Effector CD4-positive, alpha-beta T cell (primary cell): ENCODE measurements at places on chromosomes 3 and 15.

GRCh38 chr3:26550413-26550812, 72.2 kb upstream of the LRRC3B start:
- no peak for DNase-seq

DNA sequence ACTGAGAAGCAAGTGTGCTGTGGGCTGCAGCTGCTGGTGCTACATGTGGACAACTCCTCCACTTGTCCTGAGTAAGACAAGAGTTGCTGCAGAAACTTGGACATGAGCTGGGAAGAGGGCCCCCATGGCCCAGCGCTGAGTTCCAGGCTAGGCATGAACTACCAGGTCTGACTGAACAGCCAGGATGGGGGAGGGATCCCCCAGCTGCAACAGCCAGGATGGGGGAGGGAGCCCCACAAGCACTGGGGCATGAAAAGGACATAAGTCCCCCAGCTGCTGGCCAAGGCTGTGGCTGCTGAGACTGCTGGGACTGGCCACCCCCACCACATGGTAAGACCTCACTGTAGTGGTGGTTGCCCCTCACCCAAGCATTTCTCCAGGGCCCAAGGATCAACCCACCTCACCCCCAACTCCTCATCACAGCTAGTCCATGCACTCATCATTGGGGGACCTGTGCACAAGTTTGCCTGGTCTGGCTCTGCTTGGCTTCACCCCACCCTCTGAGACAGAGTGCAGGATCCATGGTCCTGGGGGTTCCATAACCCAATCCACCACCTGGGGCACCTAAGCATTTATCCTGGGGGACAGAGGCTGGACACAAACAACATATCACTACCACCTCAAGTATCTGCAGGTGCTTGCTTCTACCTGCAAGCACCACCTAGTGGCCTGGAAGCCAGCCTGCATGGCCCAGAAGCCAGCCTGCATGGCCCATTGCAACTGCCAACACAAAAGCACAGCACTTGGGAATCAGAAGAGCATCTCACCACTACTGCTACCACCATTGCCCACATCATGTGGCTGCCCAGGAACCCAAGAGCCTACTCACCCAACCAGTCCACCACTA, 84.5 kb upstream of the STT3B start:
- DNase-seq: peak; percentile 8

DNA sequence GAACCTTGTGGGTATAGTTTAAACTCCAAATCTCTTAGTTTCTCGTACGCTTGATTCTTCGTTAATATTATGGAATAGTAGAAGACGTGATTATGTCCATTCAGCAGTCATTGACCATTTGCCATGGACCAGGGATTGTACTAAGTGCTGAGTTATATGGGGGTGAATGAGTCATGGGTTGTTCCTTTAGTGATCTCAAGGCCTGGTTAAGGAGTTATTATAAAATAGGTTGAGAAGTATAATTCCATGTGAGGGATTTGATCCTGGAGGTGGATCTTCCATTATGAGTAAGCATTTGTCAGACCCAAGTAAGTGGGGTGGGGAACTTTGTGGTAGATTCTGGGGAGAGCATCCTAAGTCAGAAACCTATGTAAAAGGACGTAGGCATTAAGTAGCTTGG, 15.4 kb downstream of the NR2C2 start:
- DNase-seq: no peak

GRCh38 chr3:140292684-140293083, 357.7 kb downstream of the CLSTN2 start:
- no peak for DNase-seq

DNA sequence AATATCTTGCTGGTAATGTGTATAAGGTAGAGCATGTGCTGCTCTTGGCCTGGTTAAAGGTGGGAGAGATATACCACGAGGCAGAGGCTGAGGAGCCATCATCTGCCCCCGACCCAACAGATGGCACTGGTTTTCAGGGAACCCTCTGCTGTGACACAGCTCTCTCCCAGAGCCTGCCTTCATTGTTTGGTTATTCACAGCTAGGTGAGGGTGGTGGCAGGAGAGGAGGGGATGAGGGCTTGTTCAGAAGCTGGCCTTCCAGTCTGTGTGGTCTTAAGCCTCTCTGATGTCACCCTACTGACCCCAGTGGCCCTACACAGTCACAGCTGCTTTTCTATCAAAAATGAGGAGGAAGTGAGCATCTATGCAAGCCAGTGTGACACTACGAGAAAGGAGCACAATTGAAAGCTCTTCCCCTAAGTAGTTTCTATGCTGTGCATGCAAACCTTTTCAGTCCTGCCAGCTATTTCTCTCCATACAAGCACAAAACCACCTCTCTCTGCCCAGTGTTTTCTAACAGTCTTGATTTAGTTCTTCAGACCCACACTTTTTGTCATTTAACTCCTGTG, 258.4 kb upstream of the AGTR1 start:
- no peak for DNase-seq

GRCh38 chr3:14889205-14889604, 58.2 kb upstream of the NR2C2 start:
- DNase-seq: no peak

GRCh38 chr15:56052395-56053045, 59.1 kb upstream of the NEDD4 start:
- no peak for DNase-seq

GRCh38 chr3:169668957-169669741, 5.6 kb upstream of the MECOM start:
- DNase-seq: no peak

DNA sequence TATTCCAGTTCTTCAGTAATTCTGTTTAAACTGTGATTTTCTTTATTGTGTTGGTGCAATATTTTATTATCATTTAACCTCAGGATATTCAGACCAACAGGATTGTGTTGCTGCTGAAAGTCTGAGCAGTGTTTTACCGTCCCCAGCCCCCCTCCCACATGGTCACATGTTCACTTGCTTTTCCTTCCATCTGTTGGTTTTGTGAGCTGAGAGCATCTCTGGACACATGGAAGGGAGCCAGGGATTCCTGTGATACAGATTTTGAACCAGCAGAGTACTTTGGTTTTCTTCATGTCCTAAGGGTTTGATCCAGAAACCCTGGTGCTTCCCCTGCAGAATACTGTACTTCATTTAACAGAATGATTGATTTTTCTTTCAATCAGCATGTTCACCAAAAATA, 11.9 kb downstream of the ARRDC4 start:
- DNase-seq: no peak

DNA sequence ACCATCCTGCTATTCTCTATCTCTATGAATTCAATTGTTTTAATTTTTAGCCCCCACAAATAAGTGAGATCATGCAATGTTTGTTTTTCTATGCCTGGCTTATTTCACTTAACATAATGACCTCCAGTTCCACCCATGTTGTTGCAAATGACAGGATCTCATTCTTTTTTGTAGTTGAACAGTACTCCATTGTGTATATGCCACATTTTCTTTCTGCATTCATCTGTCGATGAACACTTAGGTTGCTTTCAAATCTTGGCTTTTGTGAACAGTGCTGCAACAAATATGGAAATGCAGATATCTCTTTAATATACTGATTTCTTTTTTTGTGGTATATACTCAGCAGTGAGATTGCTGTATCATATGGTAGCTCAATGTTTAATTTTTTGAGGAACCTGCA, 58.7 kb downstream of the RETNLB start:
- DNase-seq: no peak

DNA sequence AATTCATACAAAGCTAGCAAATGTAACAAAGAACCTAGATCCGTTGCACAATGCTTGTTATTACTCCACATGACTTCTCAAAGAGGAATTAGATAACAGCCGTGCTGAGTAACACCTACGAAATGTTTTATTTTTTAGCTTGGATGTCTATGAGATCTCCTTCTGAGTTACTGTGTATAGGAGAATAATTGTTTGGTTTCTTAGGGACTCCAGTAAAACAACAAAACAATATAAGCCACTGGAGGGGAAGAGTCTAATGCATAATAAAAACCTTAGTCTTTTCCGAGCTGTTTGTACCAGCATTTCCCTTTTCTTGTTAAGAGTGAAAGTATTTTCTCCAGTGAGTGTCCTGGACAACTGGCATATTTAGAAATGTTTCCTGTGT, 15.6 kb downstream of the SNAP23 start:
- no peak for DNase-seq

DNA sequence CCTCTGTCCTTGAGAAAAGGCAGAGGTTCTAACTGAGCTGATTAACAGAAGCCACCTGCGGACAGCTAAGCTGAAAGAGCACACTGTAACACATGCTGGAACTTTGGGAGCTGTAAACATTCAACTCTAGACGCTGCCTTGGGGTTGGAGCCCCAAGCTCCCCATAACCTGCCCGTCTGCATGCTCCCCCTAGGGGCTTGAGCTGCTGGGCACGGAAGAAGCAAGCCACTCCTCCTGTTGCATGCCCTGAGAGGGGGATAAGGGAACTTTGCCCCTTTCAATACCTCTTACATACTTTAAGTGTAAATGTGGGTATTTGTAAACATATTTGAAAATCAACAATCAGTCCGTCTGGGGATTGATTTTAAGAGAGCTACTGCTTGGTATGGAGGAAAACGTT, 188.4 kb downstream of the ADAMTSL3 start:
- no peak for DNase-seq

GRCh38 chr15:73022161-73022560, 30.1 kb upstream of the NEO1 start:
- DNase-seq: no peak

GRCh38 chr3:160226026-160226907, 1.0 kb downstream of the C3orf80 start:
- DNase-seq: no peak

DNA sequence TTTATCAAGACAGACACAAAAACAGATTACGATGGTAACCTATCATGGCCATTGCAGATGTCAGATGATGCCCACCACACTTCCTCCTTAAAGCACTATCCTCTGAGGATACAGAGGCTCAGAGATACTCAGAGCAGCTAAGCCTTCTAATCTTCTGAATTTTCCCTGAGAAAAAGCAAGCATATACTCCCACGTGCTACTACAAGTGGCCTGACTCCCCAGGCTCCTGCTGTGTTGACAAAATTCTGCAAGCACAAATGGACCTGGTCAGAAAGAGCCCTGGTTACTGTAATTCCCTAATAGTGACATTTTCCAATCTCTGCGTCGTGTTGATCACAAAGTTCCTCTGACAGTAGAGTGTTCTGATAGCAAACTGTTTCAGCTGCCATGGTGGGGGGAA, 207.1 kb downstream of the KCNMB2 start:
- DNase-seq: no peak

- no peak for DNase-seq
Observed at GRCh38 chr3:21392526-21392925, 358.5 kb downstream of the ZNF385D start.

DNA sequence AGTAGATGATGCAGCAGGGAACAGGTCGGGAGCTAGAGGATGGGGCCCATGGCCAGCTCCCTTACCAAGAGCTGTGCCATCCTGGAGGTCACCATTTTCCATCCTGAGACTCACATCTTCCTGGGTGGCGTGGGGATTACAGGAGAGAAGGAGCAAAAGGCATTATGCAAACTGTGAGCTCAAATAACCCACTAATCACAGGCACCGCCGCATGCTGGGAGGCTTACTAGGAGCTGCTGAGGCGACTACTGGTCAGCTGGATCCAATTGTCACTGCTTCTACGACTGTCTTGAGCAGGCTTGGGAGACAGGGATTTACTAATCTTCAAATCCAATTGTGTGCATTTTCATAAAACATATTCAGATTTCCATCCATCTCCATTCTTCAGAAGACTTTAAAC, 12.5 kb upstream of the KBTBD12 start:
- no peak for DNase-seq

- no peak for DNase-seq
Observed at GRCh38 chr3:170689296-170689829, 103.5 kb upstream of the SLC7A14 start.

- DNase-seq: no peak
Observed at GRCh38 chr15:34732430-34732829, 22.4 kb downstream of the GJD2 start.

- no peak for DNase-seq
Observed at GRCh38 chr15:71893691-71894090, 83.3 kb downstream of the NR2E3 start.

DNA sequence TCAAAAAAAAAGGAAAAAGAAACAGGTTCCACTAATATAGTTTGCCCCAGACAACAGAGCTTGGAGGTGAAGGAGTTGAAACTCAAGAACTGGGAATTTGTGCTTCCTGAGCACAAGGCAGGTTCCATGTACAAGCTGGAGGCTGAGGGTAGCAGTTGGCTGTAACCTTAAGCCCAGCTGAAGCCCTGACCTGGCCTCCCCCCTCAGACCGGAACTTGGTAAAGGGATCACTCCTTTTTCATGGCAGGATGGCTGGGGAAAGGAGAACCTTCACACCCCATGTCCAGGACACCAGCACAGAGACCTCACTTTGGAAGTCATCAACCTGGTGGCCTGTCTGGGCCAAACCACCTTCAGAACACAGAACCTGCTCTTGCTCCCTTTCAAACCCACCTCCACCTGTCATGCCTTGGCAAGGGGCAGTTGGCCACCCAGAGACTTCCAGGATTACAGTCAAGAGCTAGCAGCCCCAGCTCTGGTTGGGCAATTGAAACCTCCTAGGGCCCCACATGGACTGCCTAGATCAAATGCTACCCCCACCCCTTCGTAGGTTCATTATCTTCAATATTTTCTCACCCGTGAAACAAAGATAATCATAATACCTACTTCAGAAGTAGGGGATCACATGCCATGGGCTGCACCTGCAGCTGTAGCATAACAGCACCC, 3.5 kb downstream of the RPL29 start:
- no peak for DNase-seq

DNA sequence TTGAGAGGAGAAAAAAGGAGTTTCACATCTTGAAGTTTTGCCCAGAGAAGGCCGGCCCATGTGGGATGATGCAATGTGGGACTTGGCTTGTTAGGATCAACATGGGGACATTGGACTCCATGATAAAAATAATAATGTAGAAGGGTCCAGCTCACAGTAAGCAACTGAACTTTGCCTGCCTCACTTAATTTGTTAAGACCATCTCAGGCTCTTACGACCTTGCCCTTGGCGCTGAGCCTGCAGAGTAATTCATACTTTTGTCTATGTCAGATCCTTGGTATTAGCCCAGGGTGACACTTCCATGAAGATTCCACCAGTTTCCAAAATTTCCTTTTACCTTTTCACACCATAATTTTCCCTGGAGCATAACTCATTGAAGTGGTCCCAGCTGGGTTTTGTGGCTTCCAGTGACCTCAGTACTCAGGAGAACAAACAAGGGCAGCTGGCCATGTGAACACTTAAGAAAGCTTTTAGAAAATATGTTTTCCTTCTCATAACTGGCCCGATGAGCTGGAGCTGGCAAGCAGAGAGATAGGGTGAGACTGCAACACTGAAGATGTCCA, 315.4 kb upstream of the RASGRP1 start:
- DNase-seq: no peak

DNA sequence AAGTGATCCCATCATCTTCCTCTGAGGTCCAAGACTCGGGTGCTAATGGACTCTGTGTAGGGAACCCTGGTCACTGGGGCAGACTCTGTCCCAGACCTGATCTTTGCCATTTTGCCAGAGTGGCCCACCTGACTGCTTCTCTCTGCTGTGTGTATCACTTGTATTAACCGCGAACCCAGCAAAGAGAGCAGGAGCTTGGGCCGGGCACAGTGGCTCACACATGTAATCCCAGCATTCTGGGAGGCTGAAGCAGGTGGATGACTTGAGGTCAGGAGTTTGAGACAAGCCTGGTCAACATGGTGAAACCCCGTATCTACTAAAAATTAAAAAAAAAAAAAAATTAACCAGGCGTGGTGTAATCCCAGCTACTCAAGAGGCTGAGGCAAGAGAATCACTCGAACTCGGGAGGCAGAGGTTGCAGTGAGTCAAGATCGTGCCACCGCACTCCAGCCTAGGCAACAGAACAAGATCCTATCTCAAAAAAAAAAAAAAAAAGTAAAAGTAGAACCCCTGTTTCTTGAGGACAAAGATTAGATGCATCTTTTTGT, 32.9 kb upstream of the CYP11A1 start:
- no peak for DNase-seq
